CD4-positive, alpha-beta T cell treated with Interleukin-4 for 1 hour (primary cell): ENCODE measurements at places on chromosomes 6 and 20.

GRCh38 chr6:159969204-159969912 lies 476 bp downstream of the IGF2R start:
- no peak for DNase-seq

GRCh38 chr6:6753301-6753700 lies 164.8 kb downstream of the LY86 start:
- no peak for DNase-seq

DNA sequence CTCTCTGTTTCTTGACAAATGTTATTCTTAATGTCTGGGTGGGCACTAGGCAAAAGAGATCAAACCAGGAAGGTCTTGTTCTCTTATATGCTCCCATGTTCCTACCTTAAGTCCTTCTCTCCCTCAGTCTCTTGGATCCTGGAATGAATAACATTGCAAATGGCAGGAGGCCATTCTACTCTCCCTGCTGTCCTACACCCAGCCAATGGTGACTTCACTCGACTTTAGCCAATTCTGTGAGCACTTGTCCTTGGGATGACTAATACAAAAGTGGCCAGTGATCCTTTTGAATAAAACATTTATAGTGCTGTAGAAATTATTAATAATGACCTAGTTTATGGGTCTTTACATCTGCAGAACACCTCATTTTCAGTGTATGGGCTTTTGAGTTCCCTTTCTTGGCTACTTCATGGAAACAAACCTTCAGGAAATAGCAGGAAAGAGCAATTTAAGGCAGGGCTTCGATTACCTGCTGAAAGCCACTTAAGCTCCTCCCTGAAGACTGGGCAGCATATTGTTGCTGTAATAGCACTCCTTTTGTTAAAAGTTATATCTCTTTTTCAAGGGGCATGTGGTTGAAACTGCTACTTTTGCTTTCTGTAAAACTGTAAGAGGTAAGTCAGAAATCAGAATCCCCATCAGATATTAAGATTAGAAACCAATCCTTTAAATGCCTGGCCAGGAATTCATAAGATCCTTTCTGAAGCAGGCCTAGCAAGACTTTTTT lies 10.5 kb downstream of the OTOR start:
- no peak for DNase-seq

DNA sequence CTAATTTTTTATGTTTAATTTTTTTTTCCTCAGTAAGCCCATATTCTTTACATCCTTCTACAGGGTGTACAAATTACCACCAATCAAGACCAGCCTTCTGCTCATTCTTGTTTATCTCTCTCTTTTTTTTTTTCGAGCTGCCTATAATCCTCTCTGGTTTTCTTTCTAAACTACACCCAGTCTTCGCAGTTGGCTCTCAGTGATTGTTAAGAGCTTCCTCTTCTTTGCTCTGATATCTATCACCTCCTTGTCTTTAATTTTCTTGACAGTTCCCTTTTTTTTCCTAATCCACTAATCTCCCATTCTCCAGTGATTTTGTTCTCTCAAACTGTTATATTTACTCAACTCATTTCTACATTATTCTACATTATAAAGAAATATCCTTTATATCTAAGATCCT lies 38.5 kb upstream of the PTPRK start:
- no peak for DNase-seq

DNA sequence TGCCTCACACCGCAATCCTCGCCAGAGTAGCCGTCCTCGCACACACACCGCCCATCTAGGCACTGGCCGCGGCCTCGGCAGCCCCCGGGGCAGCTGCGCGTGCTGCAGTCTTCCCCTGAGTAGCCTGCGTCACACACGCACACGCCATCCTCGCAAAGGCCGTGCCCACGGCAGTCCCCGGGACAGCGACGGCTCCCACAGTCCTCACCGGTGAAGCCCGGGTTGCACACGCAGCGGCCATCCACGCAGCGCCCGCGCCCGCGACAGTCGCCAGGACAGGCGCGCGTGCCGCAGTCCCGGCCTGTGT lies 13.1 kb downstream of the TNXB start:
- no peak for DNase-seq
